ENCODE measurements at places on chromosomes 2 and 18.

GRCh38 chr2:81077396-81077795, 772.8 kb upstream of the LRRTM1 start:
- DNase-seq = no peak

GRCh38 chr2:234292962-234293243, 204.0 kb downstream of the ARL4C start:
- no peak for DNase-seq

- no peak for DNase-seq
Observed at GRCh38 chr2:449246-450067, 161.6 kb upstream of the ALKAL2 start.

GRCh38 chr2:33484042-33484621, 7.7 kb downstream of the RASGRP3 start:
- no peak for DNase-seq

DNA sequence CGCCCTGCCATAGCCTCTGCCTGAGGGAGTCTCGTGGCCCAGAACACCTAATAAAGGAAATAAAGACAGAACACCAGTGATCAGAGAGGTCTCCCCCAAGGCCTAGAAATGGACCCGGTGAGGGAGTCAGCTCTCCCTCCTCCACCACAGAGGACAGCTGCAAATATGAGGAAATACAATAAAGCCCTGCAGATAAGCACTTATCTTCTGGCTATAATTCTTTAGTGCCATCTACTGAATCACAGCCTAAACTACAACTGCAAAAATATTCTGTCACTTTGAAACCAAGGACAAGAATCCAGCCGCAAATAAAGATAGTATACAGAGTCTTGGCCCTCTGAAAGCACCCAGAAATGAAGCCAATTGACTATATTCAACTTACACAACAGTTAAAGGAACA, 42.4 kb upstream of the TACR1 start:
- DNase-seq = no peak

DNA sequence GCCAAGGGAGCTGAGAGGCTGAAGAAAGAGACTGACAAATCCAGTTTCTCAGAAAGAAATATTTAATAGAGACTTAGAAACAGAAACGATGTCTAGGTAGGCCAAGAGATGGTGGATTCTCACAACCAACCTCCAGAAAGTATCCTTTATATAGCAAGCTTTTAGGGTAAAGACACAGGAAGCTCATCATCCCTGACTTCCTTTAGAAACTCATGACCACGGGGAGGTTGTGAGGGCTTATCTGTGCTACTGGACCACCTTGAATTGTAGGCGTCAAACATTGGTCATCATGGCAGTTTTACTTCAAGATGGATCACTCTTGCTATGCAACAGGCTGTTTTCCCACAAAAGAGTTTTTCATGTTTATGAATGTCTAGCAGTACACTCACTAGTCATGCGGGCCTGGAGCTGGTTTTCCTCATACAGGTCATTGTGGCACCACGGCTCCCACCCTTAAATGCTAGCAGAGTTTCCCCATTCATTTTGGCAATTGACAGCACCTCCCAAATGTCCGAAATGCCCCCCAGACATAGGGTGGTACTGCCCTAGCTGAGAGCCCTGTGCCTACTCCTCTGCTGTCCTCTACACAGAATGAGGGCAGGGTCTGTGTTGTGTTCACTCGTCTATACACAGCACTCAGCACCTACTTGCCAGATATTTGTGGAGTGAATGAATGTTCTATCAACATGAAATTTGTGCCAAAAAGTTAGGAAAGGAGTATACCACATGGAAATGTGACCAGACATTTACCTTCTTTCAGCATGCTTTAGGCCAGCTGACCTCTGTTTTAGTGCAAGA, 89.0 kb downstream of the TMEM247 start:
- DNase-seq = no peak

GRCh38 chr2:67848551-67849285, 214.1 kb downstream of the C1D start:
- DNase-seq = no peak
